ENCODE measurements at places on chromosomes 16 and 17.

- no peak for DNase-seq
Measured at GRCh38 chr16:75534560-75535205, 1.2 kb downstream of the CHST5 start.

DNA sequence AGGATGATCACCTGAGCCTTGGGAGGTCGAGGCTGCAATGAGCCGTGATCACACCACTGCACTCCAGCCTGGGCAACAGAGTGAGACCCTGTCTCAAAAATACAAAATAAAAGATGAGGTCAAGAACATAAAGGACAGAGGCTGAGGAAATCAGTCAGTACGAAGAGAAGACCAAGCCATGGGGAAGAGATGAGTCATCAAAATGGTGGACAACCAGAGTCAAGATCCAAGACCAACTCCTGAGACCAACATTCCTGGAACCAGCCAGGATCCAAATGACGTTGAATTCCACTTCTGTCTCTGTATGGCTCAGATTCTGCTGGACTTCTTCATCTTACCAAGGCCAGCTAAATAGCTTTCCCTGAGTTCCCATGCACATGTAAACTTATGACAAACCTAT, 44.8 kb upstream of the NOG start:
- DNase-seq: no peak

DNA sequence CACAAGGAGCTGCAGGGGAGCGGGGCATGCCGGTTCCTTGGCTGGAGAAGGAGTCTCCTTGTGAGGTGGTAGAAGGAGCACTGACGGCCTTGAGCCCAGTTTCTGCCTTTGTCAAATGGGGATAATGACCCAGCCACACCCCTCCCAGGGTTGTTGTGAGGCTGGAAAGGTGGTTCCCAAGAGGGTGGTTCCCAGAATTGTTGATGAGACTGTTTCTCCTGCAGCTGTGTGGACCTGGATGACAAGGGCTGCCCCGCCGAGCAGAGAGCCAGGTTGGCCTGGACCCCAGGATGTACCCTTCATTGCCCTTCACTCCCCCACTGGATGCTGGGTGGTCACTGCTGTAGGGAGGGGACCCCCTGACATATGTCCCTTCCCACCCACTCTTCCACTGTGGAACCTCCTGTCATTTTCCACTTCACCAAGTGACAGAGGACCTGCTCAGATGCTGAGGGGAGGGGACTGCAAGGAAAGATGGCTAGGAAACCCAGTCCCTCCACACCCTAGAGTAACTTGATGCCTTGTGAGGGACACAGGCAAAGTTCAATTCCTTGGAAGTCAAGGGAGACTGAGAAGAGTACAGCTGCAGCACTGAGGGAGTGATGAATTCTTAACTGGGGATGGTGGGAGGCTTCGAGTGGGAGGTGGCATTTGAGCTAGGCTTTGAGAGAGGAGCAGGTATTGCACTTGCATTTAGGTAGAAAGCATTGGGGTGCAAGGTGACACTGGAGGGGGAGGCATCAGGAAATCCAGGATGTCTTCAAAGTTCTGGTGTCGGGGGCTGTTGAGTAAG, 10.6 kb downstream of the MIEN1 start:
- DNase-seq: no peak

GRCh38 chr16:31094088-31094423, 541 bp downstream of the VKORC1 start:
- DNase-seq: no peak
